ENCODE measurements at places on chromosomes 2 and 18.

DNA sequence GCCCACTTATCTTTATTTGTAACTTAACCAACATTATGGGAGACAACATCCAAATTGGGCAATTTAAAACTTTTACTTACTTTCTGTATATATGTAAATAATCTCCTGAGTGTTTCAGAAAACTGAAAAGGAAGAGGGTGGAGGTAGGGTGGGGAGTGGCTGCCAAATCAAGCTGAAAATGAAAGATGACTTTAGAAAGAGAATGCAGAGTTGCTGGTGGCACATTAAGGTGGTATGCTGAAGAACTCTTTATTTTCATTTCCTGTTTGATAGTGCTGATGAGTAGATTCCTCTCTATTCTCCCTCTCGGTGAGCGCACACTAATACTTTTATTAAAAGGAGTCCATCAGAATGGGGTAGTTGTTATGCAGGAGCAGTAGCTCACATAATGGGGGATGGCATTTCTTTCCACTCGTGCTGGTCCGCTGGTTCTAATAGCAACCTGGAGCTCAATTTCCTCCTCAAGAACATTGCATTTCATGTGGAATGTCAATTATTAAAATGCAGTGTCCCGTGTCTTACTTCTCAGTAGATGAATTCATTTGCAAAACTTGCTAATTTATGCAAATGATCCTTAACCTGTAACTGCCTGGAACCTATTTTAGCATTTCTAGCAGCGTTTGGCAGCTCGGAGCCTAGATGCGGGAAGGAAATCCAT, 466.9 kb upstream of the HNRNPA3 start:
- no peak for DNase-seq

- no peak for DNase-seq
Measured at GRCh38 chr2:37526856-37527255, 144.6 kb downstream of the CDC42EP3 start.

DNA sequence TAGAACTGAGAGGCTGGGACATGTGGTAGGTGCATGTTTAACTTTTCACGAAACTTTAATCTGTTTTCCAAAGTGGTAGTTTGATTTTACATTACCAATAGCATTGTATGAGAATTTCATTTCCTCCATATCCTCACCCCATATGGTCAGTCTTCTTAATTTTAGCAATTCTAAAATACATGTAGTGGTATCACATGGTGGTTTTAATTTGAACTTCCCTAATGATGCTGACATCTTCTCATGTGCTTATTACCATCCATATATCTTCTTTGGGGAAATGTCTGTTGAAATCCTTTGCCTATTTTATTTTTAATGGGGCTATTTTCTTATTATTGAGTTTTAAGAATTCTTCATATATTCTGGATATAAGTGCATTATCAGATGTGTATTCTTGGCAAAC, 89.3 kb downstream of the BCL2L11 start:
- DNase-seq: no peak

GRCh38 chr2:84972932-84973331, 2.0 kb downstream of the KCMF1 start:
- DNase-seq: no peak

DNA sequence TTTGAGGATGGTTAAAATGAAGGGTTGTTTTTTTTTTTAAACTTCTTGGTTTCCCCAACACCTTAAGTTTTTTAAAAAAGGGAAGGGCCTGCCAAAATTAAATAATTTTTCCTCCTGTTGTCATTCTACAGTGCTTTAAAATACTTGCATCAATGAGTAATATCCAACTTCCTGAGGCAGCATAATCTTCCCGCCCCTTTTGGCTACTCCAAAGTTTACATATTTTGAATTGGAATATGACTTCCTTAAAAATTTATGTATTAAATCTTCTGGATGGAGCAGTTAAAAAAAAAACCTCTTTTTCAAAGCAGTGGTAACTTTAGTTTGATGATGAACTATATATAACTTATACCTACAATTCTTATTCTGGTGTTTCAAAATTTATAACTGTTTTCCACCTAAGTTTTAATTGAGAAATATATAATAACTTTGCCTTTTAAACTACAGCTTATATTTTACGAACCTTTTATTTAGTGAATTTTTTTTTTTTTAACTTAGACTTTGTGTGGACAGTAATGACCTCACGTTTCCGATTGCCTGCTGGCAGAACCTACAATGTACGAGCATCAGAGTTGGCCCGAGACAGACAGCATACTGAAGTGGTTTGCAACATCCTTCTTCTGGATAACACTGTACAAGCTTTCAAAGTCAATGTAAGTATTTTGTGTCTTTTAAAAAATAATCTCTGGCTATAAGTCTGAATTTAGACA, 49.8 kb downstream of the PTPN4 start:
- no peak for DNase-seq

DNA sequence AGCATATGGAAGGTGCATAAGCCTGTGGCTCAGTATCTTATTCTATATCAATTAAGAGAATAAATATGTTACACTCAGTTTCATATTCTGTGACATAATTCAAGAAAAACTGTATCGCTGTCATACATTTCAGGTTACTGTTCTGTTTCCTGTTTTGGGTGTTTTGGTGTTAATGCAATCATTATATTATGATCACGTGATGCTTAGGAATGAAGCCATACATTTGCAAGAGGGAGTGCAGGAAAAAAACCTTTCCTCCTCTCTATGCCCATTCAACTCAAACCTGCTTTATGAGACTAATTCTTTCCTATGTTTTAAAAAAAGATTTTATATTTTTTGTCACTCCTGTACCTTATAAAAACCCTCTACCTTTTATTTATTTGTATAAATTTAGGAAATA, 120.8 kb upstream of the DDX18 start:
- DNase-seq: no peak

DNA sequence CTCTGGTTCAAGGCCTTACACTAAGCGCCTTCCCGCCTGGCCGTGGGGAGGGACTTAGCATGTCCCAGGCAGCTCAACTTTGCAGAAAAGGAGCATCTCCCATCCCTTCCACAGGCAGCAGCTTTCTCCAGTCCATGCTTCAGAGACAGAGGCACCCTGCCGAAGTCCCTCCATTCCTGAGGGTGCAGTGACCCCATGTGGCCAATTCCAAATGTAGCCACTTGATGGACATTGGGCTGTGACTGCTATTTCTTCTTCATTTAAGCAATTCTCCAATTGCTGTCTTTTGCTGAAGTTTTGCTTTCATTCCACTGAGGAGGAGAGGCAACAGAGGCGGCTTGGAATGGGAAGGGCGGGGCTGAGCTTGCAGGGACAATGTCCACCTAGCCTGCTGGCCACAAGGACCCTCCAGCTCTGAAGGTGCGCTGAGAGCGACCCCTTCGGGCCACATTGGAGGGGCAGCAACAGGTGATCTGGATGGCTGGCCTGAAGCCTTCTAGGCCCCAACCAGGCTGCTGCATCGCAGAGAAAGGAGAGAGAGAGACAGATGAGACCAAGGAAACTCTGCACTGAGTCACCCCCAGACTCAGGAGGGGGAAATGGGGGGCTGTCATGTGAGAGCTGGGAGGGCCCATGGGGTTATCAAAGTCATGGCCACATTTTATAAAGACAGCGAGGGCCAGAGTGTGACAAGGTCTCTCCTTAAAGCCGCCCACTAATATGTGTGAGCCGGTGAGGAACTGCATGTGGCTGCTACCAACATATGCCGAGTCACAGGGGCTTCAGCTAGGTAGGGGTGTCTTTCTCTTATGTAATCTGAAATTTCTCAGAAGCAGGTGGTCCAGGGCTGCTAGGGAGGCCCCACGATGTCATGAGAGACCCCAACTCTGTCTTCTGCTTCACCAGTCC, 61.3 kb downstream of the LONRF2 start:
- no peak for DNase-seq

DNA sequence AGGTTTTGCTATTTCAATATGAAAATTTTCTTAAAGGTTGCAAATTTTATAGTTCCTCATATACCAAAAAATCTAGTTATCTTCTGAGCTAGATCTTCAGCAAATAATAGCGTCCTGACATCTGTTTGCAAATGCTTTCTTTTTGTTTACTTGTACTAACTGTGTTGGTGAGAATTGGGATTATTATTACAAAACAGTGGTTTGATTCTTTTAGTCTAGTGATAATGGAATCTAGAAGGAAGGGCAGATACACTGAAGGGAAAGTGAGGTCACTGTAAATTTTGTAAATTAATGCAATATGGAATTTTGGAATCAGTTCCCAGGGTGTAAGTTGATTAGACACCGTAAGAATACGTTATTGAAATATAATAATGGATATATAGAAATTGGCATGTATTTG, 36.2 kb upstream of the NT5C1B start:
- no peak for DNase-seq

- DNase-seq: peak; percentile 3
Measured at GRCh38 chr2:128783193-128783671, 464.6 kb upstream of the HS6ST1 start.

DNA sequence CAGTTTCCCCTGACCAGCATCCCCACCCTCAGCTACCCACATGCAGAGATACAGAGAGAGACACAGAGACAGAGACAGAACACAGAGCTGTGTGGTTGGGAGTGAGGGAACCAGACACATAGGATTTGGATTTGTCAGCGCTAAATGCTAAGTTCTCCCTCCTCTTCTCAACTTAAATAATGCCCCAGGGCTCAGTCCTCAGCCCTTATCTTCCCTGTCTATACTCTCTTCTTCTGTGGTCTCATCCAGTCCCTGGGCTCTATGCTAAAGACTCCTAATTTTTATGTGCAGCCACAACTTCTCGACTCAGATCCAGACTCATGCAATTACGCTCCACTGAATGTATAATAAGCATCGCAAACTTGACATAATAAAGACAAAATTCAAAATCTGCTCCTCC, 47.1 kb downstream of the COLEC12 start:
- no peak for DNase-seq

DNA sequence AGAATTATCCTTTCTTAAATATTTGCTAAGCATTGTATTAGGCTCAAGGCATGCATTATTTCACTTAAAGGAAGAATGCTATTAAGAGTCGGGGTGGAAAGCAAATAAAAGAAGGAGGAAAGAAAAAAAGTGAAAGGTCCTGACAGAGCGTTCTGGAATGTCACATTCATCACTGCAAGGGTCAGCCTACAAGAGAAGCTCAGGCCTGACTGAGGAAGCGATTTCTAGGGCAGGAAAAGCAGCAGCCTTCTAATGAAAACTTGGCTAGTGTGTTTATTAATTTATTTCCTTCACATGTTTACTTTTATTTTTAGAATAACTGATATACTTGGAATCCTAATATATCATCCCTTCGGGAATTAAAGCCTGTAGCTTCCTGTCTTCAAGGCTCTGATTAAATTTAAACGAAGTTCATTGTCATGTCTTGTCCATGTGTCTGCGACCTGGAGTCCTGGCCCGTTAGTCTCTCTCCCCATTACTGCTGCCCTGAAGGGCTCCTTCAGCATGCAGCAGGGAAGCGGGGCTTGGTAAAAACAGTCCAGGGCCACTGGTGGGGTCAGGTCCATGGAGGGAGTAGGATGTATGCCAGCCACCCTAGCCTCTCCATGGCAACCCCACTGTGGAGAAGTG, 119.2 kb upstream of the CCDC68 start:
- no peak for DNase-seq

DNA sequence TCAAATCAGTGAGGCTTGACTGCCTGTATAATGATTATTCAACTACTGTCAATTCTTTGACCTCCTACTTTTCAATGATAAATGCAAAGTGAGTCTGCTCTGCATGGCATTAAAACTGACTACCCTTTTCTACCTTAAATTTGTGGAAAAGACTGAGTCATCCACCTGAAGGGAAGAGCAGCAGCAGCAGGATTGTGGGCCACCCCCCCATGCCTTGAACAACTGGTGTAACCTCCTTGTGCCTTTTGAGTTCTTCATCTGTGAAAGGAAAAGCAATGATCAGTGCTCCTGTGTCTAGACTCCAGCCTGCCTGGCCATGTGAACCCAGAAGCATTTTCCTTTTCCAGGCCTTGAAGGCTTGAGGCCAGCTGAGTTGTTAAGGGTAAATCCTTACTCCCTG, 102.9 kb downstream of the OSR1 start:
- no peak for DNase-seq

DNA sequence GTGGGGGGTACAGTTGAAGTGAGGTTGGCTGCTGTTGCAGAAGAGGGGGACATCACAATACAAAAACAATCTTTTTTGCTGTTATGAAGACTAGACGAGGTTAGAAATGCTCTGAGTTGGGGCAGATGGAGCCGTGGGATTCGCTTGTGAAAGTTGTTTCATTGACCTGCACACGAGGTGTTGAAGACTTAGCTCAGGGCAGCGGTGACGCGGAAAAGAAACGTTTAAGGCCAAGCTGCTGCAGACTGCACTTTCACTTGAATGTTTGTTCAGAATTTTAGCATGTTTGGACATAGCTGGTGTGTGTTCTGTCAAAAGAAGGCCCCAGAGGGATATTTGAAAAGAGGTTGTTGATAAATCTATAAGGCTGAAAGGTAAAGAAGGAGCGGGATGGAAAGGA, 46.3 kb downstream of the MTCL1 start:
- DNase-seq: no peak

- DNase-seq: no peak
Measured at GRCh38 chr2:96105994-96106715, 10.2 kb downstream of the ADRA2B start.

- DNase-seq: no peak
Measured at GRCh38 chr2:133766164-133766832, 198.0 kb upstream of the NCKAP5 start.

- DNase-seq: no peak
Measured at GRCh38 chr2:212359425-212360067, 179.1 kb downstream of the ERBB4 start.

DNA sequence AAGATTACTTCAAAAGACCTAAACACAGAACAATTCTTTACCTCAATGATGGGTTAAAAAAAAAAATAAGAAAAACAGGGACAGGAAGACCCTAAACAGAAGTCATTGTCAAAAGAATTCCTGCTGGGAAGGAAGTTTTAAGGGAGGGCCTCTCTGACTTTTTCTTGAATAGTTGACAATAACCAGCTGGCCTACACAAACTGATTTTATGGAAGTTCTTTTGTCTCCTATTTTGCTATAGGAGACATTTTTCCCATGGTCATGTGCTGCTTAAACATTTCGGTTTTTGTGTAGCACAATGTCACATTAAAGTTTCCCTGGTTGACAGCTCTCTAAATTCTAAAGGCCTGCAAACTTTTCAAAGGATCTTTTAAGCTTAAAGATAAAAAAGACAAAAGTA, 55.3 kb downstream of the RFTN2 start:
- DNase-seq: no peak
